ENCODE measurements at places on chromosomes 5 and 9. TPM values are rescaled to one million over a fixed set of nuclear protein-coding genes. Genes with fewer than 3 reads are reported as not detected.

GRCh38 chr5:51829230-51829629 is 446.0 kb downstream of the ISL1 start:
- H3K36me3 ChIP-seq, result no peaks in the 10 kb centered on the region
- H3K27me3 ChIP-seq, result no peaks in the 10 kb centered on the region
- H3K27ac ChIP-seq, result no peak overlapping the region
- DNase-seq, result no peak
- no peak overlapping the region for H3K4me3 ChIP-seq
- H3K4me1 ChIP-seq, result peaks cover 5% of the 10 kb centered on the region

DNA sequence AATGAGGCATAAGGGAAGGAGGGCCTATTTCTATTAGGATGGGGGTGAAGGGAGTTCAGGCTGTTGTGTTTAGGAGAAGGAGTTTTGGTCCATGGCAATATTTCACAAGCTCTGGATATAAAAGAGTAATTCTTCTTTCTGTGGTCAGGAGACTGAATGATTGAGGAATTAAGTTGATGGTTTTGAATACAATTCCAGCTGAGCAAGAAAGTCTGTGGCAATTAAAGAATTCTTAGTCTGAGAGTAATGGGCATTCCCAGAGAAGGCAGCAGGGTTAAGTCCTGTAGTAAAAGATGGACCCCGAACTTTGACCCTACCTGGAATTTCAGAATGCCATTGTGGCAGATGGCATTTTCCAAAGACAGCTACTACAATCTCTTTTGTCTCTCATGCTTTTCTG is 202.6 kb downstream of the TLE4 start:
- peaks cover 16% of the 10 kb centered on the region for H3K4me1 ChIP-seq
- H3K36me3 ChIP-seq, result no peaks in the 10 kb centered on the region
- no peak overlapping the region for H3K27ac ChIP-seq
- H3K27me3 ChIP-seq, result no peaks in the 10 kb centered on the region
- no peak overlapping the region for H3K4me3 ChIP-seq

TNC gene
- 3.3 TPM for total RNA-seq

ANGPTL2 gene
- total RNA-seq, result 4.5 TPM

KCTD16 gene
- 0.34 TPM for total RNA-seq

CDC20B gene
- total RNA-seq, result not detected
